ENCODE measurements at places on chromosomes 1 and 21.

- DNase-seq = no peak
Measured at GRCh38 chr1:36523850-36524249, 41.1 kb upstream of the CSF3R start.

DNA sequence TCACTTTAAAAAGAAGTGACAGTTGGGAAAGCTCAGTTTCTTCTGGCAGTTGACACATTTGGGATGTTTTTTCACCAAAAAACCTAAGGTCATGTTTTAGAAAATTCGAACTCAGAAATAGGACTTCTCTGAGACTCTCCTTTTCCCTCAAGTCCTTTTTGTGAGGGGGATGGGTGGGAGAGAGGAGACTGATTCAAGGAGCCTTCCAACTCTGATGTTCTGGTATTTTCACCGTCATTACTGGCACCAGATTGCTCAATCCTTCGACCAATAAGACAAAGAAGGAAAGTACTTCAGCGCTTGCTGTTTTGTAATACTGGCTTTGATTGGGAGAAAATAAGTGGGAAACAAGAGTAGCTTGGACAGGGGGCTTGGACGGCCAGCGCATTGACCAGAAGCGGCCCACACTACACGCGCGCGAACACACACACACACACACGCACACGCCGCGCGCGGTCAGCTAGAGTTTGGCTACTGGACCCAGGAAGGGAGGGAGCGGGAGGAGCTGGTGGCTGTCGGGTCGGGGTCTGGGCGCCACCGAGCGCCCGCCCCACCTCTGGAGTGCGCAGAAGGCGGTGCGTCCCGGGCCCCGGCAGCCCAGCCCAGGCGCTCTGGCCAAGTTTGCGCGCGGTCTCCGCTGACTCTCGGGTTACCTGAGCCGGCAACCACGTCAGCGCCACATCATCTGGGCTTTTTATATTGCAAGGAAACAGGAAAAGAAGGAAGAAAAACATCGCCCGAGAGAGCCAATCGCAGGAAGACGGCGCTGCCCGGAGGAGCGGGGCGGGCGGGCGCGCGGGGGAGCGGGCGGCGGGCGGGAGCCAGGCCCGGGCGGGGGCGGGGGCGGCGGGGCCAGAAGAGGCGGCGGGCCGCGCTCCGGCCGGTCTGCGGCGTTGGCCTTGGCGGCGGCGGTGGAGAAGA is at the start of gene KCNK1:
Gene KCNK1 (plus strand): TSS at position 855 of the 921 bp plus-strand sequence. CDS start 66 bp downstream, at position 921.
- no peak for DNase-seq

DNA sequence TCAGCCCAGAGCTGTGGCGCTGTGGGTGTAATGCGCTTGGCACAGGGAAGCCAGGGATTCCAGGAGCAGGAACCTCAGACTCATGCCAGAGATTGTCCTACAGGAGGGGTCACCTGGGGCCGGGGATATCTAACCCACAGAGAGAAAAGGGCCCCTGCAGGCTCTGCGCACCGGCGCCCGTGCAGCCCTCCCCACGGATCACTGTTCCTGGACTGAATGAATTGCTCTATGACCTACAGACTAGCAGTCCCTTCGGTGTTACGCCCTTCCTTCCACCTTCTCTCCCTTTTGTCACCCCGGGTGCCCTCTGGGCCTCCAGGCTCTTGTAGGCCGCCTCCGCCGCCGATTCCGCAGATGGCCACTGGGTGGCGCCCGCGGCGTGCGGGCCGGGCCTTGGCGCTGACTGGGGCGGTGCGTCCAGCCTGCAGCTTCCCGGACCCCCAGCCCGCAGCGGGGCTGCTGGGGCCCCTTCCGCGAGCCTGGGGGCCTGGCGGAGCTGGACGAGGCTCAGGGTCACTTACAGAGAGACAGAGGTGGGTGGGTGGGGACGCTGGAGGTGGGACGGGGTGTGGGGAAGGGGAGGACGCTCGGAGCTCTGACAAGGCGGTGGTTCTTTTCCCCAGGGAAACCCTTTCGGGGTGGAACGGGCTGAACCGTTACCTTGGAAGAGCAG is 101.3 kb downstream of the IER5 start:
- DNase-seq = peak; percentile 56

- DNase-seq = no peak
Measured at GRCh38 chr1:36588972-36589371, 106.3 kb upstream of the CSF3R start.

DNA sequence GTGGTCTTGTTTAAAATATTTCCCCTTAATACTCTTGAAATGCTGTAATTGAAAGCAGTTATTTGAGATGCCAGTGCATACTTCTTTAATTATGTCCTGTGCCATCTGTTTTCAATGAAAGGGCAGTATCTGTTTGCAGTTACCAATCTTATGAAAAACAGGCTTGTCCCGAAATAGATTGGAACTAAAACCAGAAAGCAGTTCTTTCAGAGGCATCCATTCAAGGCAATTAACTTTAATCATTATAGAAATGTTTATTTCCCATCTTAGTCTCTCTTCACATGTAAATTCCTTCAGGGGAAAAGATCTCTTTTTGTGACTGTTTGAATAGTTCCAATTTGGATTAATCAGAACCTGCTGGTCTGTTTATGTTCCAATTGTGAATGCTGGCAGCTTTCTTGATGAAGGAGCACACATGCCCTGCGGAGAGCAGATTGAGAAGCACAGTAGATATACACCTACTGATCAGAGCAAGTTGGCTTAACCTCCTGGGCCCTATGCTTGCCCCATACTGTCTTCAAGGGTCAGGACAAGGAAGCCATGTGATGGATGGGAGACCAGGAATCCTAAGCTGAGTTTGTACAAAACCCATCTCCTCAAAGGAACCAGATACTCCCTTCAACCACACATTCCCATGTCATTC is 41.6 kb upstream of the MROH9 start:
- DNase-seq = no peak

DNA sequence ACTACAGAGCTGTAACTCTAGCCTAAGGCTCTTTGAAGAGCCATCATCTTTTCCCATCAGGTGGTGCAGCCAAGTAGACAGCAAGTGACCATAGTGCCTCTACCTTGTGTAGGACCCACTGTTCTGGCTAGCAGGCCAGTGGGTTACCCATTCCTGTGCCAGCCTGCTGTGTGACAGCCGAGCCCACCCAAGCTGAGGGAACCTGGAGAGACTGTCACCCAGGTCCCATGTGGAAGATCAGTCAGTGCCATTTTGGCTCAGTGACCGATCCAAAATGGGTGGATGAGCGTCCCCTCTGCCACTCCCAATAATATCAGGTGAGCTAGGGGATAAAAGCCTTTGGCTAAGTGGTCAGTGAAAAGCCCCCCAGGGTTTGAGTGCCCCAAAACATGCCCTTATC is 417.9 kb downstream of the MATN1 start:
- DNase-seq = no peak

DNA sequence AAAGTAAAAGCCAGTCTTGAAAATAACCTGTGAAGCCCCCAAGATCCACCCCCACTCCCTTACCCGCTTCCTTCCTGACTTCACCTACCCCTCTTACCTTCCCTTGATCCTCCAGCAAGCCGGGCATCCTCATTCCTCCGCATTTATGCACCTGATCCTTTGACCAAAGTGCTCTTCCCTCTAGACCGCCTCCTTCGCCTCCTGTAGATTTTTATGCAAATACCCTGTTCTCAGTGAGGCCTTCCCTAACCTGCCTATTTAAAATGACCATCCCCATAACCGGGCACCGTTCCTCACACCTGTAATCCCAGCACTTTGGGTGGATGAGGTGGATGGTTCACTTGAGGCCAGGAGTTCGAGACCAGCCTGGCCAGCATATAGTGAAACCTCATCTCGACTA is 1.1 kb upstream of the NENF start:
- no peak for DNase-seq

GRCh38 chr21:32523988-32524719 is 61.2 kb downstream of the TCP10L start:
- DNase-seq = no peak
